ENCODE measurements at places on chromosomes 13 and 19. TPM values are rescaled to one million over a fixed set of nuclear protein-coding genes. Genes with fewer than 3 reads are reported as not detected.

OR10H2 gene
- total RNA-seq: not detected

ADGRE1 gene
- total RNA-seq: 11.2 TPM

CBARP gene
- total RNA-seq: 0.77 TPM

SPRED3 gene
- 1.7 TPM for total RNA-seq

OR4F17 gene
- not detected for total RNA-seq

ICAM5 gene
- 0.72 TPM for total RNA-seq

SIGLEC14 gene
- not detected for total RNA-seq

TYROBP gene
- total RNA-seq: not detected

KLHL26 gene
- total RNA-seq: 12.0 TPM

IL12RB1 gene
- total RNA-seq: 10.1 TPM

TNFSF9 gene
- 1.3 TPM for total RNA-seq

ZNF681 gene
- 3.1 TPM for total RNA-seq

- DNase-seq: peak; percentile 34
Observed at GRCh38 chr13:30892966-30893365, 13.1 kb upstream of the MEDAG start.

DNA sequence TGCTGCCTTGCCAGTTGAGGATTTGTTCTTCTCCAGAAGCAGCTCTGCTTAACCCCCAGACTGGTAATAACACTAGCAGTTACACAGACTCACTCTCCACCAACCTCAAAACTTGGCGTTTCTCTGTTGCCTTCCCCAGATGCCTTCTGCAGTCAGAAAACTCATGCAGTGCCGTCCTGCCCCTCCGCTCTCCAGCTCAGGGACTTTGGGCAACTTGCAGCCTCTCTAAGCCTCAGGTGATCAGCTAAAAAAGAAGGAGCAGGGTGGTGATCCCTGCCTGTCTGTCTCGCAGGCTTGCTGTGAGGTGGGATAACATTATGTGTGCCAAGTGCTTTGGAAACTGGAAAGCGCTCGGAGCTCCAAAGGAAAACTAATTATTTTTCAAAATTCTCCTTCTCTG is 391.6 kb downstream of the HS6ST3 start:
- no peak for DNase-seq

DNA sequence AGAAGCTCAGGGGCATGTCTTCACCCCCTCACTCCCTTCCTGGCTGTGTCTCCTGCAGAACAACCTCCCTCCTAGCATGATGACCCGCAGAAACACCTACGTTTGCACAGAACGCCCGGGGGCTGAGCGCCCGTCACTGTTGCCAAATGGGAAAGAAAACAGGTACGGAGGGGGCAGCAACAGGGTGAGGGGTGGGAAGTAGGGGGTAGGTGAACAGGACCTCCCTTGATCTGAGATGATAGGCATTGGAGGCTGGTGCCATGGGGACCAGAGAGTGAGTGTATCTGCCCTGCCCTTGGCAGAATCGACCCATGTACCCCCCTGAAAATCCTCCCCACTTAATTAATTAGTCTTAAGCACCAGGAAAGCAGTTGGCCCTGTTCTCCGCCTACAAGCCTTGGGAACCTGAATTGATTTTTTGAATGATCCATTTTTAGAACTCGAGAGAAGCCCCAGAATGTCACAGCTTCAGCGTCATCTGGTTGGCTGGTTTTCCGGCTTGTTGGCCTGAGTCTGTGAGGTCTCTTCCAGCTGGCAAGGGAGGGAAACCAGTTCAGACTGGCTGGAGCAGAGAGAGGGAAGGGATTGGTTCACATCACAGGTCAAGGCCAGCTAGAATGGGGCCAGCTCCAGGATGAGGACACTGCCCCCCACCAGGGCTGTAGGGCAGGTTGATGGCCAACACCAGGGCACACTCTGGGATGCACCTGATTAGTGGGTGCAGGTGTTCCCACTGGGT is 28.2 kb downstream of the CKM start:
- DNase-seq: no peak

DNA sequence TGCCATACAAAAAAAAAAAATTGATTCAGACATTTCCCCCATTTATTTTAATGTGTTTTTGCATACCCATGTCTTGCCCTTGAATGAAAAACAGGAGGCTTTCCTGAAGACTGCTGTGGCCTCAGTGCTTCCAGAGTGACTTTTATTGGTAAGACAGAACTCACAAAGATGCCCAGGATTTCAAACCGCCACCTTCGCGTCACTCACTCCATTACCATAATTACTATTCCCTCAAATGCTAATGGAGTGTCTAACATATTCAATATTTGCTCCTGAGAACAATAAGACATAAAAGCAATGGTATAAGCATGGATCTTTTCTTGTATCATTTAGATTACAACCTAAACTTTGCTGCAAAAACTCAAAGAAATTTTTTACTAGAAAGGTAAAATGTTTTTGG is 282.2 kb upstream of the SOX21 start:
- no peak for DNase-seq

DNA sequence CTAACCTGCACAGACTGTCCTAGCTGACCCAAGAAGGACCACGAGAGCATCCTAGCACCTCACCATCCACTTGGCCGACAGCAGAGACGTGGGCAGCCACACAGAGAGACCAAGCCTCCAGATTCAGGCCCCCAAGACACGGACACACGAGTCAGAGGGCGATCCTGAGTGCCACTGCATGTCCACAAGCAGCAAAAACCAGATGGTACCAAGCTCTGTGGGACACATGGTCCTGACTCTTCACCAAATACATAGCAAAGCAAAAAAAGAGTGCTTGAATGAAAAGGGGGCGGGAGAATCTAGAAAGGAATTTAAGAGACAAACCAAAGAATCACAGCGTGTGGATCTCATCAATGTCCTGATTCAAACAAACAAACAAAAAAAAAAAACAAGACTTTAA is 45.2 kb downstream of the MLLT1 start:
- DNase-seq: no peak

DNA sequence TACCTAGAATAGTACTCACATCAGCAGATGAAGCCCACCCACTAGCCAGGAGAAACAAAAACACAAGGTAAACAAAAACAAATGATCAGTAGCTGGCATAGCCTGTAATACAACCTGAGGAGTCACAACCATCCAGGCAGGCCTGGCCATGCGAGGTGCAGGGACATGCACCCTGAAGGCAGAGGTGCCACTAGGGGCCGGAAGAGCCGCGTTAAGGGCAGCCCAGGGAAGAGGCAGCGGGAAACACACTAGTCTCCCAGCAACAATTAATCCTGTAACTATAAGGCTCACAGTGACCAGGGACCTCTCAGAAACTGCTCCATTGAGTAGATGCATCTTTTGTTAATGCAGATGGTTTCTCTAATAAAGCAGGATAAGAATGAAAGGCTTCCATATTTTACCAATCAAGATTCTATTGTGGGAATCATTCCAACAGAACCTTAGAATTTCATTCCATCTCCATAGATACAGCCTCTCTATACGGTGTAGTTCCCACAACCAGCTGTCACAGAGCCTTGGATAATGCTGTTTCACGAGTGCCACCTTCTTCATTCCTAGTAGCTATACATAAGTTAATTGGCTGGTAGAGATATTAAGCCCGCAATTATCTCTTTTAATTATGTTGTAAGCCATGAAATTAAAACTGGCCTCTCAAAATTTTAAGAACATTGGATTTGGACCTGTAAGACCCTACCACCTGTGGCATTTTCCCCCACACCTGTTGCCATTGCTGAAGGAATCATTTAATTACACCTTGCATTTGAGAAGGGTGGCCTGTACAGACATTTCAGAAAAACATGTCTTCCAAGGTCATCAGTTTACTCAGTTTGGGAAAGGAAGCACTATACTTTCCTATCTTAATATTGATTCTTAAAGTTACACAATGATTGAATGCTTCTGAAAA is 28.7 kb downstream of the ANKRD10 start:
- no peak for DNase-seq

DNA sequence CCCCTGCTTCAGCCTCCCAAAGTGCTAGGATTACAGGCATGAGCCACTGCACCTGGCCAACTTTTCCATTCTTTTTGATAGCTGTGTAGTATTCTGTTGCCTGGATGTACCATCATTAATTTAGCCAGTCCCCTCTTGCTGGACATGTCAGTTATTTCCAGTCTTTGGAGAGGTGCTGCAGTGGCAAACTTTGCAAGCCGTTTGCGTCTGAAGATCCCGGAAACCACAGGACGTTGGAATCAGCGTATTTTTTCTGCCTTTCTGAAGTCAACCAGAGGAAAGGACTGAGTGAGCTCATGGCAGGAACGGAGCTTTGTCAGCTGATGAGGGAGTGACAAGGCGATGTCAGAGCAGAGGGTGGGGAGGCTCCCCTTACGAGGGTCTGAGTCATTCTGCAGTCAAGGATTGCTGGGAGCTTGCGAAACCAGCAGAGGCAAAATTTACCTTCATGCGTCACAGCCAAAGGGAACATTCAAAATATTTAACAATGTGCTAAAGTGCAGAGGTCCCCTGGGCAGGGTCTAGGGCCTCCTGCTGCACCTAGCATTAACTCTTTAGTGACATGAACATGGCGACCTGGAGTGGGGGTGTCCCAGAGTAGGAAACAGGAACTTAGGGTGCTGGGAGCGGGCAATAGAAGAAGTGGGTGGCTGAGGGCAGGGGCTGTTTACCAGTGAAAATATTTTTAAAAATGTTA is 5.6 kb downstream of the C5AR1 start:
- DNase-seq: peak; percentile 63

GRCh38 chr13:105087945-105088344 is 1447.5 kb downstream of the EFNB2 start:
- DNase-seq: no peak

DNA sequence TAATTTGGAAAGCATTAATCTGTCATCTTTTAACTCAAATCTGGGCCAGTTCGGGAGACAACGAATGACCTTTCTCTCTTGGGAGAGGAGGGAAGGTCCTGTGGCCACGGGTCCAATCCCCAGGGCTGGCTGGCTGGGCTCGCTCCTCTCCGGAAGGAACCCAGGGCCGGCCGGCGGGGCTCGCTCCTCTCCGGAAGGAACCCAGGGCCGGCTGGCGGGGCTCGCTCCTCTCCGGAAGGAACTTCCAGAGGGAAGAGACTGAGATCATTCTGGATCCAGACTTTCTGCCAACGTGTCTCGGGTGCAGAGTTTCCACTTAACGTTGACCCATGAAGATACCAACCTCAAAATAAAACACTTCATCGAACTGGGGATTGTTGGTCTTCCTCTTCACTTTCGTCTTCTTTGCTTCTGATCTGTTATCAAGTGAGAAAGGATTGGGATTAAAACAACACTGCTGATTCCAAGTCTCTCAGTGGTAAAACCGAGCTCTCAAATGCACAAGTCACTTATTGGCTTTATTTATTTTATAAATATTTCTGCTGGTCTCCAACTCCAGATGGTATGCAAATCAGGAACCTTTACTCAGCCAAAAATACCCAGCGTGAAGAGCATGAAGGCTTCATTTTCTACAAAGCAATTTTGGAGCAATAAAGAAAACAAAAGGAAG is 53.3 kb upstream of the C13orf46 start:
- no peak for DNase-seq

GRCh38 chr19:28405346-28405742 is 807.6 kb downstream of the UQCRFS1 start:
- DNase-seq: no peak

GRCh38 chr19:11096210-11096841 is 7.1 kb downstream of the LDLR start:
- peak; percentile 55 for DNase-seq

GRCh38 chr13:94495806-94496205 is 16.3 kb upstream of the DCT start:
- no peak for DNase-seq

DNA sequence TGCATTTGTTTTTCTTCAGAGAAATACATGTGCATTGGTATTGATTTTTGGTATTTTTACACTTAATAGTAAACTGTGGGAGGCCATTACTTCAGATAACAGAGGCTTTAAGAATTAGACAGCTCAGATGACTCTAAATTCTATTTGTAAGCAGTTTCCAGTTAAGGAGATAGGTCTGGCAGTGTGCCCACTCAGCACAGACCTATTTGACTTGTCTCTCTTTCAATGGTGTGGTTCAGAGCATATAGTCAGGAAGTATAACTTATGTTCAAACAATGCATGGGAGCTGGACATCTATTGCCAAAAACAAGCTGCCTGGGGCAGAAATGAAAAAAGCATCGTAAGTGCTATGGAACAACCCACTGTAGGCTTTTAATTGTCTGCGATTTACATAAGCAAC is 370.7 kb downstream of the HS6ST3 start:
- no peak for DNase-seq

GRCh38 chr13:65943708-65944107 is 1286.4 kb downstream of the PCDH9 start:
- no peak for DNase-seq

GRCh38 chr13:33730147-33730546 is 87.8 kb upstream of the RFC3 start:
- DNase-seq: no peak

DNA sequence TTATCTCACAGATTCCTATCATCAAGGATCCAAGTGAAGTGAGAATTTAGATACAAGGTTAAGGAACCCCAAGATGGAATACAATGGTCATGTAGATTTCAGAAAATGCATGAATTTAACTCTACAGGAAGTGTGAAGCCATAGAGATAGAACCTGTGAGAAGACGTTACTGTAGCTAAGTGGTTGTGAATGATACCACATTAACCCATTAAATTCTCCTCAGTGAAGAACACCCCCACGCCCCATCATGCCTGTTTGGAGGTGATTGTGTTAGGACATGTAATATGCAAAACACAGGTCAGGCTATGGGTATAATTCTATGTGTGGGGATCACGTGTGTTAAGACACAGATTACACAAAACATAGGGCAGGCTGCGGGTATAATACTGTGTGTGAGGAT is 1166.7 kb downstream of the EFNB2 start:
- DNase-seq: no peak

GRCh38 chr13:39887387-39887786 is 231.9 kb downstream of the COG6 start:
- DNase-seq: no peak

GRCh38 chr13:75687150-75687763 is 51.1 kb downstream of the LMO7 start:
- DNase-seq: no peak

DNA sequence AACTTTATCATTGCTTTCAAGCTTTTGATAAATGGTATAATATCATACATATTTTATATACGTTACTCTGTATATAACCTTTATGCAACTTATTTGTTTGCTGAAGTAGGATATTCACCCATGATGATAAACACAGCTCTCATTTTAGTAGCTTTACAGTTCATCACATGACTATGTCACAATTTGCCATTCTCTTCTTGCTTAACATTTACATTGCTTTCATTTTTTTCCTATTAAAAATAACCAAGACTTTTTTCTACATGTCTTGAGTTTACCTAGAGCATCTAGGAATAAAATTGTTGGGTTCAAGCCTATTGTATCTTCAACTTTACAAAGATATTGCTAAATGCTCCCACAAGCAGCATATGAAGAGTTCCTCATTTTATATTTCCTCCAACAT is 54.0 kb downstream of the KCNRG start:
- no peak for DNase-seq

DNA sequence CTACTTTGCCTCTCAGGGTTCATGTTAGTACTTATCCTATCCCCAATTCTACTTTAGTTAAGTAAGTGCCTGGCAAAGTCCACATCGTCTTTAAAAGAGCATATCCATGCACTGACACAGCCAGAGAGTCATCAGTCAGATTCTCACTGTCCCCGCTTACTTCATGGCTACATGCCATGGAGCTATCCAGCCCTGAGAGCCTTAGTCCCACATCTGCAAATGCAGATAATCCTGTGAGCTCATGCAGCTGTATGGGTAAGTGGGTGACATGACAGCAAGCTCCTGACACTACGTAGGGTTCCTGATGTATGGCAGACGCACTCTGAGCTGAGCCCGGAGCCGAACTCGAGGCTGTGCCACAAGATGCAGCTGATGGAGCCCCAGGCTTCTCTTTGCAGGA is 661.5 kb downstream of the LIG4 start:
- no peak for DNase-seq
